ENCODE measurements at places on chromosomes 2 and 18. TPM values are rescaled to one million over a fixed set of nuclear protein-coding genes. Genes with fewer than 3 reads are reported as not detected.

DPP4 gene
- total RNA-seq = 256 TPM

KYNU gene
- 13.8 TPM for total RNA-seq

DOK1 gene
- 8.0 TPM for total RNA-seq

GRCh38 chr2:55805686-55806085 lies 112.0 kb upstream of the PNPT1 start:
- no peak for DNase-seq

- peak; percentile 69 for DNase-seq
Observed at GRCh38 chr2:102839668-102840388, 78.0 kb downstream of the TMEM182 start.

GRCh38 chr2:62475172-62476011 lies 30.6 kb downstream of the TMEM17 start:
- no peak for DNase-seq

DNA sequence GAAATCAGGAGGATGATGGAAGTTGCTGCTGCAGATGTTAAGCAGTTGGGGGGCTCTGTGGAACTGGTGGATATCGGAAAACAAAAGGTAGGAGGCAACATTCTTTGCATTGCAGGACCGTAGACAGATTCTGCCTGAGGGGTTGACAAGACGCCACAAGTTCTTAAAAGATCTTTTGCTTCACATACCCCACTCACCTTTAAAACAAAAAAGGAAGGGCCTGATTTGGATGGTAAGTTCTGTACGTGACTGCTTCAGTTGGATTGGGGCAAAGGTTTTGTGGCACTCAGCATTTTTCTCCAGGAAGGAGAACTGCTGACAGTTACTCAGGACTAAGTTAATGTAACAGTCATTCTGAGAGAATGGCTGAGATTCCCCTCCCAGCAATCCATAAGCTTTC lies 5.2 kb downstream of the CNDP2 start:
- no peak for DNase-seq

GRCh38 chr2:213068676-213069359 lies 82.6 kb downstream of the IKZF2 start:
- no peak for DNase-seq

Data from hepatocyte (in vitro differentiated cells).